Skeletal muscle cell (primary cell): ENCODE measurements at places on chromosomes 13 and 19.

DNA sequence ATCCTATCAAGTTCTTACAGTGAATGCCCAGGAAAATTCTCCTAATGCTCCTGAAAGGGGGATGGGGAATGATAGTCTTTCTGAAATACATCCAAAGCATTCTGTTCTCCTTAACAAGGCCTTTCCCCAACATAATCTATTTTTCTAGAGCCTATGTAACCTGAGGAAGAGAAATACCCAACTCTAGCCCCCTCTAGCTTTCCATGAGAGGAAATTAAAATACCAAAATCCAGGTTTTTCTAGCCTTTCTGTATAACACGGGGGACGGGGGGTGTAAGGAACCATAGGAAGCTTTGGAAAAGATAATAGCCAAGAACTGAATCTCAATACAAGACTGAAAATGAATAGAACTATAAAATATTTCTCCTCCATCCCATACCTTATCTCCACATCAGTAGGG, 815.9 kb downstream of the SLITRK6 start:
- DNase-seq, result no peak

DNA sequence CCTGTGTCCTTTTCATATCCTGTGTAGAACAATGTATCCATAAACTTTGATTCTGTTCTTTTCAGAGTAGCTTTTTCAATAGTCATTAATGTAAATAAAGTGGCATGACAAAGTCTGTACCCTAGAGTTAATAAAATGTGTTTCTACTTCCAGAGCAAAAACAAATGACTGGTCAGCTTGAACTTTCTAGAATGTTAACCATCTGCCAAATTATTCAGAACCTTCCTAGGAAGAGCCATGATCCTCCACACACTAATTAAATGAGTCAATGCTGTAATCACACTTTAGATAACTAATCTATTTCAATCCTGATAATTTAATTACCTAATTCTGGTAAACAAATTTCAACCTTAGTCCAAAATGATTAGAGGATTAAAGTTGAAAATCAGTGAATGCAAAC, 73.2 kb downstream of the DIAPH3 start:
- DNase-seq, result no peak

DNA sequence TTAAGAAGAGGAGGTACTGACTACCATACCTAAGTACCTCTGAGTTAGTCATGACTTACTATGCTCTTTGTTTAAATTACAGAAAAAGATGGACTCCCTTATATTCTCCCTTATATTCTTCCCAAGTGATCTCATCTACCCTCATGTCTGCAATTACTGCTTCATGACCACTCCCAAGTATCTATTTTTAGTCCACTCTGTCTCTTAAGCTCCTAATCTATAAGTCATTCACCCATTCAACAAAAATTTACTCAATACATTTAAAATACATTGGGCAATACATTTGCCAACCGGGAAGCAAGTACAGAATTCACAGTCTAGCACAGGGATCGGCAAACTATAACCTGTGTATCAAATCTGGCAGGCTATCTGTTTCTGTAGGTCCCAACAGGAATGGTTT, 42.6 kb downstream of the KPNA3 start:
- DNase-seq, result no peak

- no peak for DNase-seq
These were observed 8.5 kb upstream of the ZNF83 start for GRCh38 chr19:52646571-52647217.

GRCh38 chr13:32851083-32852069, 164.8 kb upstream of the KL start:
- no peak for DNase-seq

- DNase-seq, result no peak
These were observed 13.8 kb upstream of the TIMM13 start for GRCh38 chr19:2441096-2441752.

- no peak for DNase-seq
These were observed 690 bp upstream of the B3GNT8 start for GRCh38 chr19:41427647-41428480.

DNA sequence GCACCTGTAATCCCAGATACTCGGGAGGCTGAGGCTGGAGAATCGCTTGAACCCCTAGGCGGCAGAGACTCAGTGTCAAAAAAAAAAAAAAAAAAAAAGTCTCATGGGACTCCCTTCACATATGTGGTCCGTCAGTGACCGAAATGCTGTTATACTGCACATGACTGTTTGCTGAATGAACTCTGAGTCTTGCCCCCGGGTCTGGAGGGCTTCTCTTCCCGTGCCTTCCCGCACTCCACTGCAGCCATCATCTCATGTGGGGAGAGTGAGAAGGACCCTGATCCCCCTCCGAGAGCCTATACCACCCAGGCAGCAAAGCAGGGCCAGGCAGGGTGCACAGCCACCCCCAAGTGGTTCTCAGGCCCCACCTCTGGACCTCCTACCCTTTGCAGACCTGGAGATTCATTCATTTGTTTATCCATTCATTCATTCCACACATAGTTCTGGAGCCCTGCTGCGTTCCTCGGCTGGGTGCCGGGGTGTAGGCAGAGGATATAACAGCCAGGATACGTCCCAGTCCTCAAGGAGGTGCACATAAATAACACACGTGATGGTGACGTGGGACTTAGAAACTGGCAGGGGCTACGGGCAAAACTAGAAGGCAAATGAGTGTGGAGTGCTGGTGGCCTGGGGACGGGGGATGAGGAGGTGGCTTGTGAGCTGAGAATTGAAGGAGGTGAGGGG, 14.2 kb downstream of the NDUFA11 start:
- DNase-seq, result no peak

DNA sequence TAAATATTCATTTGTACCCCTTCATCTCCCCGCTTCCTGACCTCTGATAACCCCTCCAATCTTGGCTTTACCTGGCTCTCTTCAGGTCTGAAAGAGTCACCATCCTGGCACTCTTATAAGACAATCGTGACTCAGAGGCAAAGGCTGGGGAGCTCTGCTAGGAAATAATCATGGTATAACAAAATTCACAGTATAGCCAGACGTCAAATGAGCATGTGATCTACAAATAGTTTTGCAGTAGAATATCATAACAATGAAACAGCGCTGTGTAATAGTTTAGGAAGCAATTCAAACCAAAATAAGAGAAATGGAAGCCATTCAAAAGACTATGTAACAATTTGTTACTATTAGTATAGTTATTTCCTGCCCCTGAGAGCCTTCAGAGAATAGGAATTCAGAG, 34.2 kb downstream of the RXFP2 start:
- peak; percentile 75 for DNase-seq

DNA sequence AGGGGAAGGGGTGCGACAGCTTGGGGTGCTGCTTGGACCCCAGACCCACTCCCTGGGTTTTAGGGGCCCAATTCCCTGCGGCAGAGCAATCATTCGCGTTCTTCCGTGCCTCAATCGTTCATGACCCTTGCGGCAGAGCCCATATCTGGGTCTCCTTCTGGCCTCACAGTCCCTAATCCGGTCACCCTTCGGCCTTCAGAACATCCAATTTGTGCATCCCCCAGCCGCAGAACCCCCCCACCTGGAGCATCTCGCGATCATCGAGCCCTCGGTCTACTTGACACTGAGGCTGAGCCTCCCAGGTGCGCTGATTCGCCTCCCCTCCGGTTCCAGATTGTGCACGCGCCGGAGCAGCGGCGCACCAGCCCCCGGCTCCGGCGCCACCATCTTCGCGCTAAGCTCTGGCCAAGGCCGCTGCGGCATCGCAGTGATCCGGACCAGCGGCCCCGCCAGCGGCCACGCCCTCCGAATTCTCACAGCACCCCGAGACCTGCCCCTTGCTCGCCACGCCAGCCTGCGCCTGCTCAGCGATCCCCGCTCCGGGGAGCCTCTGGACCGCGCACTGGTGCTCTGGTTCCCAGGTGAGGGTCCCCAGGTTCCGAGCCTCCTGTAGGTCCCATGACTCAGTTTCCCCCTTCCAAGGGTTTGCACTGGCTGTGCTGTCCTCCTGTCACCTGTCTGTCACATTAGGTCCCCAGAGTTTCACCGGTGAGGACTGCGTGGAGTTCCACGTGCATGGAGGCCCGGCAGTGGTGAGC, 501 bp downstream of the GTPBP3 start:
- DNase-seq, result no peak

DNA sequence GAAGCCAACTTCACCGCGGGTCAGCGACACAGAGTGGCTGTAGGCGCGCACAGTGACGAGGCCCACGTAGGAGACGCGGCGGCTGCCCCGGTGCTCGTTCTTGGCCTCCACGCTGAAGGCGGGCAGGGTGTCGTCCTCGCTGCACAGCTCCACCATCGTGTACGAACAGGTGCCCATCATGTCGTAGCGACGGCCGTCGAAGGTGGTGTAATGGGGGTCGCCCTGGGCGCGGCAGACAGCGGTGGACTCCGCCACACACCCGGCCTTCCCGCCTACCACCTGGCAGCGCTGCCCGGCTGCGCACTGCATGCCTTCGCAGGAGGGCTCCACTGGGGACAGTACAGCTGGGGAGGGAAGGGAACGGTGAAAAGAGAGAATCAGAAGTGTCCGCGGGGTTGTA, 10.0 kb downstream of the FCGBP start:
- no peak for DNase-seq

DNA sequence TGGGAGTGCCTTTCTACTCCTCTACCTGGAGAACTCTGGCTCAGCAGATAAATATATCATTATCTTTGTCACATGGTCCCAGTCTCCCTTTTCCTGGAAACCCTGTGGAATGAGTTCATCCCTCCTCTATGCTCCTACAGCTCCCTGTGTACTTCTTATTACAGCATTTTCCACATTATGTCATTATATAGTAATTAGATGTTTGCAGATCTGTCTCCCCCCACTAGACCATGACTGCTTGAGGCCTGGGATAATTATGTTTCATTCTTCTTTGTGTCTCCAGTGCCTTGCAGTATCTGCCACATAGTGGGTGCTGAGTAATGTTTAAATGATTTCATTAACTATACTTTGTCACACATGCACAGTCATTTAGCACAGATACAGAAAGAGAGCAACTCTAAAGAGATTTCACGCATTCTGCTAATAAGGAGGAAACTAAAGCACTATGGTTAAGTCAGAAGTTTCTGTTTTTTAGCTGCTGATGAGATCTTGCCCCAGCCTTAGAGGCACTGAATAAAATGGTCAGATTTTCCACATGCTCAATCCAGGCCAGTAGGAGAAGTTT, 66.1 kb upstream of the DIAPH3 start:
- no peak for DNase-seq

- no peak for DNase-seq
These were observed 18.1 kb upstream of the LRP3 start for GRCh38 chr19:33175886-33176669.

- no peak for DNase-seq
These were observed 5.9 kb downstream of the UNC13A start for GRCh38 chr19:17682273-17682672.

GRCh38 chr19:2613507-2614295, 88.8 kb downstream of the GNG7 start:
- no peak for DNase-seq

DNA sequence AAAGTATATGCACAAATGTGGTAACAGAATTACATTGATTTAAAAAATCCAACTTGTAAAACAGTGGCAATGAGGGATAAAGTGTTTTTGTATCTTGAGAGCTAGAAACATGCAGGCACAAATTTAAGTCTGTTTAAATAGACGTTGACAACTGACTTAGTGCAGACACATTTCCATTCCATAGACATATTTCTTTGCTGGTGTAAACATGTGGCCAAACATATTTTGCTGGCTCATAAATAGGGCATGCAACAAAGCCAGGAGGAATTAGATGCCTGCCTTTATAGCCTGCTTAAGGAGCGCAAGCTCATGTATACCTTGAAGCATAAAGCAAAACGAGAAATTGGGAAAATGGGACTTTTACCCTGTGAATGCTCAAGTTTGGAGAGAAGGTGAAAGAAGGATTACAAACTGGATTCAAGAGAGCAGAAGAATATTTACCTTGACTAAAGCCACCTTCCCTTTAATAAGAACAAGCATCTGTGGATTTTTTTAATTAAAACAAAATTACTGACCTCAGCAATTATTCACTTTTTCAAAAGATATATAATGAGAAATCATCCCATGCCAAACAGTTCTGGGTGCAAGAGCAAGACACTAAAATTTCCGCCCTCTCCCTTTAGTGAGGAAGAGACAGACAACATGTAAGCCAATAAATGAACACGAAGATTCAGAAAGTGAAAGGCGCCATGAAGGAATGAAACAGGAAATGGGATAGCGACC, 71.0 kb downstream of the DCT start:
- DNase-seq, result no peak

DNA sequence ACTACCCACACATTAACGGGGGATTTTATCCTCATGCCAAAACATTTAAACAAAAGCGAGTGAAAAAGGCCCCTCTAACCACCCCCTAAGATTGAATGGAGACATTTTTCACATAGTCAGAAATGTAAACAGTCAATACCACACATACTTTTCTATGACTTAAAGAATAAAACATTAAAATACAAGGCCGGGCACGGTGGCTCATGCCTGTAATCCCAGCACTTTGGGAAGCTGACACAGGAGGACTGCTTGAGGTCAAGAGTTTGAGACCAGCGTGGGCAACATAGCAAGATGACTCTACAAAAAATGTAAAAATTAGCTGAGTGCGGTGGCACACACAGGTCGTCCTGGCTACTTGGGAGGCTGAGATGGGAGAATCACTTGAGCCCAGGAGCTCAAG, 47.3 kb downstream of the MPHOSPH8 start:
- no peak for DNase-seq

DNA sequence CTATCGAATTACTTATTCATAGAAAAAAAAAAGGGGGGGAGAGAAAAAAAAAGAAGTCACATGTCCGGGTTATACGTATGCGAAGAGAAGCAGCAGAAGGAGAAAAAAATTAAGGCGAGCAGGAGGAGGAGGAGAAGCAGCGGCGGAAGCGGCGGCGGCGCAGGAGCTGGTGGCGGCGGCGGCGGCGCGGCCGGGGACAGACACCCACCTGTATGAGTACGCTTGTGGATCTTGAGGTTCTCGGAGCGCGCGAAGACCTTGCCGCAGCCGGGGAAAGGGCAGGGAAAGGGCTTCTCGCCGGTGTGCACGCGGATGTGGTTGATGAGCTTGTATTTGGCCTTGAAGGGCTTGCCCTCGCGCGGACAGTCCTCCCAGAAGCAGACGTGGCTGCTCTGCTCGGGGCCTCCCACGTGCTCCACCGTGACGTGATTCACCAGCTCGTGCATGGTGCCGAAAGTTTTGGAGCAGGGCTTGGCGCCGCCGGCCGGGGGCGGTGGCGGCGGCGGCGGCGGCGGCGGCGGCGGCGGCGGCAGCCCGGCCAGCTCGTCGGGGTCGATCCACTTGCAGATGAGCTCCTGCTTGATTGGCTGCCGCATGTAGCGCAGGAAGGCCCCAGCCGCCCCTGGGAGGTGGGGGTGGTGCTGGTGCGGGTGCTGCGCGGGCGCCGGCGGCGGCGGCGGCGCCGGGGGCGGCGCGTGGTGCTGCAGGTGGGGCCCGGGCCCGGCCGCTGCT, 1.5 kb downstream of the ZIC5 start:
- no peak for DNase-seq

DNA sequence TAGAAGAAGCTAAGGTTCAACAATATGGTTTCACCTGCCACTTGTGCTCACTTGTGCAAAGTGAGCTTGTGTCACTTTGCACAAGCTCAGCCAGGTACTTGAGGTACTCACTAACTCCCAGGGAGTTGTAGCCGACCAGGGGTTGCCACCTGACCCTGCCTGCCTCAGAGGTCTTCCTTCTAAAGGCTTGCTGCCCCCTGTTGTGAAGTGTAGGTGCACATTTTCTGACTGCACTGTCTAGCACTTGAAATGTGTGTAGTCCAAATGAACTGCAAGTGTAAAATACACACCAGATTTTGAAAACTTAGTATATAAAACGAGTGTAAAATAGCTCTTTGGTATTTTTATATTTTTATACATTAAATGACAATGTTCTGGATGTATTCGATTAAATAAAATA, 230.8 kb downstream of the DLEU7 start:
- no peak for DNase-seq
